A549 treated with dexamethasone at 1 μM for 4 hours (cell line): ENCODE measurements at places on chromosomes 5 and 9. TPM values are rescaled to one million over a fixed set of nuclear protein-coding genes. Genes with fewer than 3 reads are reported as not detected.

Gene LCN9
- total RNA-seq = 0.14 to 0.30 TPM (median 0.22 TPM) in 3 of 5 replicates, not detected in the others

Gene PCDHB2
- total RNA-seq = 3.1 to 3.9 TPM (median 3.5 TPM) in 5 replicates

Gene IFNA21
- not detected in 5 replicates for total RNA-seq

Gene SPINK5
- not detected in 5 replicates for total RNA-seq

Gene FREM1
- total RNA-seq = not detected in 5 replicates

Gene DMGDH
- 0.12 TPM in 1 of 5 replicates, not detected in the others for total RNA-seq

Gene BAAT
- 0.32 to 0.58 TPM (median 0.42 TPM) in 5 replicates for total RNA-seq

Gene CDKN2B
- total RNA-seq = not detected in 5 replicates

Gene CORO2A
- 1.5 to 2.2 TPM (median 1.9 TPM) in 5 replicates for total RNA-seq

Gene GPR150
- 0.06 to 0.20 TPM (median 0.13 TPM) in 5 replicates for total RNA-seq

Gene PDGFRB
- total RNA-seq = 0.14 to 0.27 TPM (median 0.22 TPM) in 5 replicates

Gene EQTN
- total RNA-seq = 0.20 to 0.21 TPM in 2 of 5 replicates, not detected in the others

Gene PCDHGC5
- 0.03 TPM in 1 of 5 replicates, not detected in the others for total RNA-seq

Gene CCDC187
- total RNA-seq = 0.01 TPM in 2 of 5 replicates, not detected in the others
